Cardiac fibroblast (primary cell): ENCODE measurements at places on chromosomes 6 and 20.

GRCh38 chr20:17710379-17711266 is 10.9 kb downstream of the BANF2 start:
- peak; percentile 24 for DNase-seq

- no peak for DNase-seq
These were observed 1.4 kb upstream of the LRRN4 start for GRCh38 chr20:6055161-6055783.

DNA sequence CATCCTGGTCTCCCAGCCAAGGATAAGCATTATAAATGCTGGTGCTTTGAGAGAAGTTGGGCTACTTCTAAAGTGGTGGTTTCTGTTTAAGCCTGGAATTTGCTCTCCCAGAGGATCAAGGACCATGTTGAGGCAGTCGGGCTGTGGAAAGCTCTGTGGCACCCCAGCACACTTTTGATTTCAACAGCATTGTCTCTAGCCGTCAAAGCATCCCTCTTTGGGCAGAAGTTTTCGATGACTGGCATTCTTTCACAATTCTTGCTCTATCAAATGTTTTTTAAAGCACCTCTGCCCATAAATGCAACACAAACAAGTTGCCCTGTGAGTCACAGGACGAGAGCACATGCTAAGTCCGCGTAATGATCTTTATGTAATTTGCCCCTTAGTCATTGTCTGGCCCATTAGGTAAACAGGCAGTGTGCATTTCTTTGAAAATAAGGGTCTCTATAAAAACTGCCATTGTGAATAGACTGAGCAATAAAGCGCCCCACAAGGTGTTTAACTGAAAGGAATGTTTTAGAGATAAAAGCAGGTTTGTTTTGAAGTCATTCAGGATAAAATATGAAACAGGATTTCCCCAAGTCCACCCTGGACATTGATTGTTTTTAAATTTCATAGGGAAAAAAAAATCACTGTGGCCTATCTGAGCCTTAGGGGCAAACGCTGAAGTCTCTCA is 44.7 kb upstream of the FOXQ1 start:
- no peak for DNase-seq

GRCh38 chr20:40085513-40085912 is 603.5 kb downstream of the MAFB start:
- no peak for DNase-seq

- DNase-seq = no peak
These were observed 10.5 kb upstream of the FANCE start for GRCh38 chr6:35441642-35442041.

- DNase-seq = peak; percentile 71
These were observed 174.0 kb downstream of the BCKDHB start for GRCh38 chr6:80280262-80281010.
